ENCODE measurements at places on chromosomes 1 and 21.

DNA sequence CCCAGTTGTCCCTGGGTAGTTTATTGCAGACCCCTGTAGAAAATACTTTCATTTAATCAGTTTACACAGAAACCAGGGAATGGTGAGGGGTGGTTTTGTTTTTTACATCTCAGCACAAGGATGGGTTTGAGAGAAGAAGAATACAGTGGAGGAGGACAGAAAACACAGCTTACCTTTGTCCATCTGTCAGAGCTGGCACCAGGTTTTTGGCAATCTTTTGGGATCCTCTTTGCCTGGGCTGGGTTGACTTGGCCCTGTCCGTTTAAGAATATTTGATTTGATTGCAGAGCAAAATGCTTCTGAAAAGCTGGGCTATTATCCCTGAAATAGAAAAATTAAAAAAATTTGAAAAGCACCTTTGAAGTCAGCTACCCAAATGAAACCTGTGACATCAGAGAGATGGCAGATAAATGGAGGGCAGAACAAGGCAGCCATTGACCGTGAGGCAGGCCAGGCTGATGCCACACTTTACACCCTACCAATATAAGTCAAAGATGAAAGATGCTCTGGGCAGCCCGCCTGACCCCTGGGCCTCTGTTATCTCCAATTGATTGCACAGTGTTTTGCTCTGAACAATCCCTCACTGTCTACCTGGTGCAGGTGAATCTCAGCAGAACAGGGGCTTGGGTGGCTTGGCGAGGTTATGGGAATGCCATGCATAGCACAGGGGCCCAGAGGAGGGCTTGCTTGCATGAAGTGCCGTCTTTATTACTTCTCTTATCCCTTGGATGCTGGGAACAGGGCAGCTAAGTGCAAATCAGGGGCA lies 218.8 kb downstream of the LMX1A start:
- no peak for DNase-seq

DNA sequence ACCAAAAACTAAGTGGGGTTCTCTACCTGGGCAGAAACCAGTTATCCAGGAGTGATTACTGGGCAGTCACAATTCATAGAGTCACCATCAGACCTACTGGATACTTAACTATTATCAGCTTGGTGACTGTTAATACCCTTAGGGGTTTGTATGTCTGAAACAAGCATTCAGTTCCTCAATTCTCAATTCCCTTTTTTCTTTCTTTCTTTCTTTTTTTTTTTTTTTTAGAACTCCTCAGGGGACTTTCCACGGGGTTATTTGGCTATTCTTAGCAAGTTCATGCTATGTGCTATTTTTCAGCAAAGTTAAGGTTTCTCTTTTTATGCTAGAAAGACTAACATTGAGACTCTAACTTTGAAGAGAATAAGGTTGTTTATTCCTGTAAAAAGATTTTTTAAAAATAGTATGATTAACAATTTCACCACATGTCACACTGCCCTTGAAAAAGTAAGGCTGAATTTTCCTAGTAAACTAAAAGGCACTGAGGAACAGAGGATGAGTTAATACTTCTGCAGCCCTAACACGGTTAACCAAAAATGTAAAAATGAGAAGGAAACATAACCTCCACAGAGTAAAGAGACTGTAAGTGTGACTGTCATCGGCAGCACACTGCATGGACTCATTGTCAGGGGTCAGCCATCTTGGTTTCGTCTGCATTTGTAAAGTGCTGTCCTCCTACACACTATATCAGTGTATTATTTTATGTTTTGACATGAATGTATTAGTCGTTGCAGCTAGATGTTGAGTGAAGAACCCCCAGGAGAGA lies 310.2 kb downstream of the NTNG1 start:
- no peak for DNase-seq

- no peak for DNase-seq
These were observed 126.1 kb upstream of the KIAA1614 start for GRCh38 chr1:180786624-180787023.

DNA sequence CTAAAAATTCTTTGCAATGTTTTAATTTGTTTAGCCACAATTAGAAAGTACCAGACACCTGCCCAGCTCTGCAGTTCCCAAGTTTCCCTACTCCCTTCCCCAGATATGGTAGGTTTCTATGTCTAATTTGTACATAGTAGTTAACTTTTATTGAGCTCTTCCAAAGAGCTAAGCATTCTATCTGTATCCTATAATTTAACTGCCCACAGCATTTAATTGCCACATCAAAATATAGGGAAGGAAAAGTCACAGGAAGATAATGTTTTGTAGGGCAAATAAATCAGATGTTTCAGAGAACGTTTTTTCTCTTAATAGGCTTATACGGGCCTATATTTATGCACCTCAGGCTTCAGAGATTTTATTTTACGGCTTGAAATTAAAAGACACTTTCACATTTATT lies 15.7 kb upstream of the FMO3 start:
- no peak for DNase-seq

DNA sequence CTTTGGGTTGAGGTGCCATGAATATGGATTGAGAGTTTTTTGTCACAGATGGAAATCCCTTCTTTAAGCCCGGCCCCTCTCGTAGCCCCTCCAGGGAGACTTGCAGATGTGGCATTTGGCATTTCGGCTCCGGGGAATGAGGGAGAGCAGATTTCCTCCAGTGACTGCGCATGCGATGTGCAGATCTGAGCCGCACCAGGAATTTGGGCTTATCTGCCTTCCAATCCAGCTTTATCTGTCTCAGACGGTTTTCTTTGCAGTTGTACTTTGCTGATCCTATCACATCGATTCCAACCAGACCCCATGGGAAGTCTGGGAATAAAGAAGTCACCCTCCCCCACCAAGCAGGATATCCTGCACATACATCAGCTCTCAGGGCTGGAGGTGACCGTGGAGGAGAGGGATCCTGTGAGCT lies 11.7 kb downstream of the KIF26B start:
- no peak for DNase-seq

All from CD4-positive, alpha-beta memory T cell (primary cell).